ENCODE measurements at places on chromosomes 5 and 9. TPM values are rescaled to one million over a fixed set of nuclear protein-coding genes. Genes with fewer than 3 reads are reported as not detected.

Gene TOR1B
- 19.5 TPM for total RNA-seq

Gene GDF9
- 0.73 TPM for total RNA-seq

Gene TTLL11
- 10.9 TPM for total RNA-seq

DNA sequence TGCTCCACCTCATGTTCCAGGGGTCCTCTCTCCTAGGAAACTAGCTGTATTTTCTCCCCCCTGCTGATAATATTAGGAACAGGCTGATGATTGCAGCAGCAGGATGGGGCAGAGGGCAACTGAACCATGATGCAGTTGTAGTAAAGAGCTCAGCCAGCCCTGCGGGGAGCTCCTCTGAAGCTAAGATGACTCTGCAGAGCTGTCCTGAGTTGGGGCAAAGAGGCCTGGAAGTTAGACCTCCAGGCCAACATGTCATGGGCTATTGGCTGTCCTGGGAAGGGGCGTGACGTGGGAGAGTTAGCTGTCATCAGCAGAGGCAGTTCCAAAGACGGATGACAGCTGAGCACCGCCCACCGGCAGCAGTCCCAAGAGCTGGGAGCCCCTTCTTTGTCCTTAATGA, 6.6 kb upstream of the FBP1 start:
- DNase-seq, result no peak

DNA sequence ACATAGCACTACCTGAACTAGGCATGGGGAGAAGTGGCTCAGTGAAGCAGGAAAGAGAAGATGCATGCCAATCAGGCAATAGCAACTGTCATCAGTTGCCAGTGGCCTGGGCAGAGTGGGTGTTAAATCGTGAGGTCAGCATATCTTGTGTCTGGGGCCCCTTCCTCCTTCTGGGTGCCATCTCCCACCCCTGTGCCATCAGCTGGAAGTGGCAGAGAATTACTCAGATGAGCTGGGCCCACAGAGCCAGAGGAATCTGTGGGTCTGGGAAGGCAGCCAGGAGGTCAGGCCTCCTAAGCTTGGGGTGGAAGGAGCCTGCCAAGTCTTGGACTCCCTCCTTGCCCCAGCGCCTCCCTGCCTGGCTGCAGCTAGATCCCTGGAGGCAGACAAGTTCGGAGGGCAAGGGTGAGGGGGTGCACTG, 66.5 kb downstream of the GALNT12 start:
- DNase-seq, result peak; percentile 60

GRCh38 chr5:41503310-41503709, 7.1 kb downstream of the PLCXD3 start:
- no peak for DNase-seq

Gene PITX1
- 20.6 TPM for total RNA-seq

- DNase-seq, result no peak
These were observed 366.9 kb upstream of the NUDT12 start for GRCh38 chr5:103929338-103930013.

Gene GPX3
- total RNA-seq, result 160 TPM

Gene FAM200C
- total RNA-seq, result 5.3 TPM

DNA sequence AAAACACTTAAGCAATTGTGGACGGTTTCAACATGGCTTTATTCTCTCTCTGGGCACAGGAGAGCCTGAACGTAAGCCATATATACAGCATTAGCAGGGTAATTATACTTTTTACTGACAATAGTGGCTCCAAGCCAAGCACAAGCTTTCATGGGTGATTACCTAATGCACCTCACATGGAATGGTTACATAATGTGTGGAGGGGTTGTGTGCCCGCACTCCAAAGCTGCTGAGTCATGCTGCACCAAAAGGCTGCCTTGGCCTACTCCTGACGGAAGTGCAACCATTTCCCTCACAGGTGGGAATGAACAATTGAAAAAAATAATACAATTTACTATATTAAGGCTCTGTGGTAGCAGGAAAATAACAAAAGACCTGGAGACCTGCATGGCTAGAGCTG, 86.5 kb upstream of the ATP10B start:
- no peak for DNase-seq

Gene HAVCR1
- total RNA-seq, result 0.44 TPM

DNA sequence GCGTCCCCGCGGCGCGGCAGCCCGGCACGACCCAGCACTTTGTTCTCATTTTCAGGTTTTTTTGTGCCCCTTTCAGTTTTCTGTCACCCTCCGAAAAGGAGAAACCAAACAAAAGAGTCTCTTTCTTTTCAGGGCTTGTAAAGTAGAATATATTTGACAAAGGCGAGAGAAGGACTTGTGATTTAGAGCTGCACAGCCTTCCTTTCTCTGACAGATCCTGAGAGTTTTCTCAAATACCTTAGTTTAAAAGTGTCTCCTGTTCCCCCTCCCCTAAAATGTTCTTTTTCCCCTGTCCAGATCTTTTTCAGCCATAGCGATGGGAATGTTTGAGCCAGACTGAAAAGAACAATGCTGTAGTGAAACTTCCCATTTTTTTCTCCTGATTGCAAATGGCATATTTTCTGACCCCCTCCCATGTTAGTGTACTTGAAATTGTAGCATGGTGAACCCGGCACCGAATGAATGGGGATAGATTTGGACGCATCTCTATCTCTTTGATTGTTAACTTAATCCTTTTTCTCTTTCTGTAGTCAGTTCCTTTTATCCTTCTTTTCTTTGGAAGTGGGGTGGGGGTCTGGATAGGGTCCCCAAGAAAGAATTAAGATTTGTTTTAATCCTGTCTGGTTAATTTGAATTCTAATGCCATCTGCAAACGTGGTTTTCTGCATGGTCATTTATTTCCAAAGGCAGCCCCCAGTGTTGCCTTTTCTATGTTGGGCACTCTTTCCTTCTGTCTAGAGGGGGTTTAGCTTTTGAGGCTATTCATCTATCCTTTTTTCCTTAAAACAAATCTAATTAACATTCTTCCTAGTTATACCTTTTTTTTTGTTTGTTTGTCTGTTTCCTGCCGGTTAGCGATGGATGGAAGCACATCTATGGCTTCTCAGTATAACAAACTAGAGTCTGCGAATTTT, 2.2 kb downstream of the ZSWIM6 start:
- DNase-seq, result no peak

Gene CCDC112
- 7.4 TPM for total RNA-seq

- DNase-seq, result no peak
These were observed 55.9 kb downstream of the MRPL36 start for GRCh38 chr5:1743769-1744085.

Gene CCDC180
- 7.5 TPM for total RNA-seq

Gene TMC1
- total RNA-seq, result 3.5 TPM

GRCh38 chr9:135485385-135485784, 5.8 kb downstream of the PPP1R26 start:
- DNase-seq, result no peak

Gene MINAR2
- not detected for total RNA-seq

All from ureter (tissue), 1 donor.